ENCODE measurements at places on chromosomes 2 and 18.
A peak's percentile ranks its signal among the peaks of the same experiment; 100 is the strongest.

DNA sequence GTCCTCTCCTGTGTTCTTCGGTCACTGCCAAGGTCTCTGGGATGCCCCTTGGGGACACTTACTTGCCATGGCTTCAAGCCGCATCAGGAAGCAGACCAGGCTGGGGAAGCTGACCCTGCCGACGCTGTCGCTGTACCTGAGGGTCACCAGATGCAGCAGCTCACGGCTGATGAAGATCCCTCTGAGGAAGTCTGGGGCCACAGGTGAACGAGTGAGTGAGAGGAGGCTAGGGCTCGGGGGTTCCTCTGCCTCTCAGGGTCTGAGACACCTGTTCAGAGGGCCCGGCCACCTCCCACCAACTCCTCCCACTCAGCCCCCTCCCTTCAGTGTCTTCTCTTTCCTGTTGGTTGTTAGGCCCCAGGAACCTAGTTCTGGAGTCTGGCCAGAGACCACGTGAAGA, 74.9 kb downstream of the CAPN13 start:
- DNase-seq, result no peak

GRCh38 chr2:140234116-140234515, 1453.9 kb upstream of the NXPH2 start:
- no peak for DNase-seq

GRCh38 chr18:31819106-31819924, 58.6 kb upstream of the SLC25A52 start:
- peak; percentile 86 for DNase-seq

DNA sequence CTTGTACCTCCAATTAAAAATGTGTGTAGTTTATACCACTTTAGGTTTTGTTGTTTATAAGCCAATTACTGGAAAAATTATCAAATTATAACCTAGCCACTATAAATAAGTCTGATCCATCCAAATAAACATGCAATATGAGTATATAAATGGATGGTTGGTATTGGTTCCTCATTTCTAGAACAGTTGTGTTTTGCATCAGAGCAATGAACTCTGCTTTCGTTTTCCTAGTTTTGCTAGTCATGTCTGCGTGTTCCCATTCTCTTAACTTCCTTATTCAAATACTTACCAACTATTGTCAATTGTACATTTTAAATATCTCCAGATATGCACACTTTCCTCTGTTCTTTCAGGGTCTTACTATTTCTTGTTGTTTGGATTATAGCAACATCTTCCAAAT, 641.7 kb downstream of the NR4A2 start:
- DNase-seq, result peak; percentile 18

GRCh38 chr2:109480486-109481195, 133.1 kb downstream of the SEPTIN10 start:
- no peak for DNase-seq

GRCh38 chr2:237449193-237449881, 35.4 kb upstream of the COL6A3 start:
- peak; percentile 53 for DNase-seq

DNA sequence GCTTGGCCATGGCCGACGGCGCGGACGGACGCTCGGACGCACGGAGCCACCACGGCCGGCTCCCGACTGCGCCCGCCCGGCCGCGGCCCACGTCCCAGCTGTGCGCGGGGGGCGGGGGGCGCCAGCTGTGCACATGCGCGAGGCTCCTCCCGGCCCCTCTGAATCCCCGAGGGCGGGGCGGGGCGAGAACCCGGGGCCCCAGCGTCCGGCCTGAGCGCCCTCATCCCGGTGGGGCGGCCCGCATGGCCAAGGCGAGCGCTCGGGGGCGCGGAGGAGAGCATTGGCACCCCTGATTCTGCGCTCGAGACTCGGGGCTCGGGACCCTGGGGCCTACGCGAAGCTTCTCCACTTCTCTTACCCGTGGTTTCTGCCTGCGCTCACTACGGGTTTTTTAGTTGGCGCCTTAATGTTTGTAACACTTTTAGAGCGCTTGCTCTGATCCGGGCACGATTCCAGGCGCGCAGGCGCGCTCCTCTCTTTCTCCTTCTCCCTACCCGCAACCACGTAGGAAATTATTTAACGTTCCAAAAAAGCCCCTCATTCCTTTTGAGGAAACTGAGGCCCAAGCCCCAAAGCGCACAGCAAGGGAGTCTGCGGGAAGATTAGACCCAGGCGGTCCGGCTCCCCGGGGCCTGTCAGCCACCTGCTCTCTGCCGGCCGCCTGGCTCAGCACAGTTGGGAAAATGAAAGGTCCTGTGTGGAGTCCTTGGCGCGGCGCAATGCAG, at the start of gene PXDN:
PXDN (minus strand) TSS at position 70 of the 725 bp plus-strand sequence; CDS start at position 10, 60 bp downstream.
- peak; percentile 24 for DNase-seq

DNA sequence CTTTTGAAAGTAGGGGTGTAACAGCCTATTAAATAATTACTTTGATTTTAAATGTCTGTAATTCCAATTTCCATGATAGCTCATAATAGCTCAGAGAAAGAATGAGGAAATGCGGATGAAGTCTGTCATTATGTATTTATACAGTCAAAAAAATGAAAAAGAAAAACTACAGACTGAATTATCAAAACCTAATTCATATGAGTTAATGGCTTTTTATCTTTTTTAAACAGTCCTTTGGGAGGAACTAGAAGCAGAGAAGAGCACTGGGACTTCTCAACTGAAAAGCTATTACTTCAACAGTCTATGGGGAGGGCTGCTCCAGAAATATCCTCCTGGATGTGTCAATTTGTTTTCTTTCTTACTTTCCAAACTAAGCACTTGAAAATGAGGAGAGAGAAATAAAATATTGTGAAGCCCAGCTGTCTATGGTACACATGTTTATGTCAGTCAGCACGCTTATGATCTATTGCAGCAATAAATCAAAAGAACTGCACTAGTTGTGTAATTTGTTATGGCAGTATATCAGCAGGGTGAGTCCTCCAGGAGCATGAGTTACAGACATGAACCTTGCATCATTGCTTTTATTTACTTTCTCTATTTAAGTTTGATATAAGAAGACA, 1550.2 kb downstream of the LRP1B start:
- no peak for DNase-seq

DNA sequence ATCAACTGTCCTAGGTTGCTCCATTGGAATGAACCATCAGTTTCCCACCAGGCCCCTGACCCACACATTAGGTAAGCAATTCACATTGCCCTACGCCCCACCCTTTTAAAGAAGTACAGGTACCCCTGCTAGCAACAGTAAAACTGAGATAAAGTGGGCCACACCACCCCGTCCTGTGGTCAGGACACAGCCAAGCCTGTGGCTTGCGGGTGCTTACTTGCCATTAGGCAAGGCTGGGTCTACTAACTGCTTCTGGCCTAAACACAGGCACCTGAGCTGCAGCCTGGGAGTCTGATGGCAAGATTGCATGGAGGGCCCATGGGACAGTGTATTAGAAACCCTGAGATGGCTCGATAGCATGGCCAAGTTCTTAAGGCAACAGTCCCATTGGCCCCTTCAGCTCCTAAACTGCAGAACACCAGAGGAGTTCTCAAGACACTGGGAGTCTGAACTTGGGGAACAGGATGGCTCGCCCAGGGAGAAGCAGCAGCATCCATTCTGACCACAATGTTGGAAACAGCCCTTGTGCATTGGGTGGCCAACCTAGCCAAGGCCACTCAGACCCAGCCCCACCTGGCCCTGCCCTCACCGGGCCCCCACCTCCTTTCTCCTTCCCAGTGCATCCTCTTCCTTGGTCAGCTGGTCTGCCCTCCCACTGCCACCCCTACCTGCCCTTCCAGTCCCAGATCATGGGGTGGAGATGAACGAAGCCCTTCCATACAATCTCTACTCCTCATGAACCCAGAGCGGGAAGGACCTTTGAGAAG, 177.1 kb downstream of the TNS1 start:
- no peak for DNase-seq

GRCh38 chr2:36462311-36462935, 106.8 kb downstream of the CRIM1 start:
- peak; percentile 63 for DNase-seq

DNA sequence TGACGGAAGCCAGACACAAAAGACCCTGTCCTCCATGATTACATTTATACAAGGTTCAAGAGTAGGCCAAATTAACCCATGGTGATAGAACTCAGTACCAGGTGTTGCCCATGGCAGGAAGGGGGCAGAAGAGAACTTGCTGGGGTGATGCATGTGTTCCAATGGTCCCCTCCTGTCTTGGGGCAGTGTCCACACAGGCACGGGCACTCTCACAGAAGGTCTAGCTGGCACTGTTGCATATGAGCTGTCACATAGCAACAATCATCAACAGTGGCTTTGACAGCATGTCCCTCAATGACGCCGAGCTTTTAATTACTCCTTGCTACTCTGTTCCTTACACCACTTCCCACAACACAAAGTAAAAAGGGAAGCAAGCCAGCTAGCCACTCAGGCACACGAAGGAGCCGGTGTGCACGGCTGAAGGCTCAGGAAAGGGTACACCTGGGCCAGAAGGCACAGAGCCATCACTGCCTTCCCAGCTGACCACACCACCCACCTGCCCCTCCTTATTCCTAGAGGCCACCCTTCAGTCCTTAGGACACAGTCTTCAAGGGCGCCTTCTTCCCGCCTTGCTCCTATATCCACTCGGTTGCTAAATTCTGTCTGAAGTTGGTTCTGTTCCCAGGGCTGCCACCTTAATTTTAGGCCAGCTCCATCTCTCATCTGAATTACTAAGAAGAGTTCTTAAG, 28.9 kb downstream of the RPL31 start:
- DNase-seq, result no peak

- no peak for DNase-seq
Measured at GRCh38 chr2:28387082-28387960, 5.3 kb upstream of the FOSL2 start.

DNA sequence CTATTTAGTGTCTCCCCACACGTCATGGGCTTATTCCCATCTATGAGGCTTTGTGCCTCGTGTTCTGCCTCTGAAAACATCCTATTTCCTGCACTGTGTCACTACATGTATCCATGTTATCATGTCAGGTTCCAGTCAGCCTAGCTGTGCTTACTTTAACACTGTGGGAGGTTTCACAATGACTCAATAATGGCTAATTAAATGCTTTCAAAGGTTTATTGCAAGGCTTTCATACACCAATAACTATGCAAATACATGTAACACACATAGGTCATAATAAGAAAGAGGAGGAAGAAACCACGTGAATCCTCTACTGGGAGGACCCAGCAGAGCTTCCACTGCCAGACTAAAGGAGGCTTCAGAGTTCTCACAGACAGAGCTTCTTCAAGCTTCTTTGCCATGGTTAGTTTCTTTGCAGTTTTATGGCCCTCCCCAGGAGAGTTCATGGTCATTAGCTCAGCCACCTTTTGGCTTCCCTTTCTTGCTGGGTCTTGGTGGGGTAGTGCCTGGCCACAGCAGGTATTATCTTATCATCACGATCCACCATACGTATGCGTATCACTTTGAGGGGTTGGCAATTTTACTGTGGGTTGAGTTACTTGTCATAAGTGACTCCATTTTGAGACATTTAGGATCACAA, 5.1 kb upstream of the COLEC12 start:
- DNase-seq, result no peak

DNA sequence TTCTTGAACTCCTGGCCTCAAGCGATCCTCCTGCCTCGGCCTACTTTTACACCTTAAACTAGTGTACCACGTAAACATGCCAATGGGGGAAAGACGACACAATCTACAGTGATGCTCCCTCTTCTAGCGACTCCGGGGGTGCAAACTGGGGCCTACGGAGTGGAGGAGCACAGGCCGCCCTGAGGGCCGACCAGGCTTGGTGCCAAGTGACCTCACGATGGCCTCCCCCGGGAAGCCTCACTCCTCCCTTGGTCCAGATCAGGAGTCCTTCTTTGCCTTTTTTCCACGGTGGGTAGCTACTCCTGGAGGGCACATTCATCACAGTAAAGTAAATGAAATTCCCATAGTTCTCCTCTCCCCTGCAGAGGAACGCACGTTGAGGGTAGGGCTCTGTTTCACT, 73.5 kb downstream of the HNRNPLL start:
- no peak for DNase-seq

GRCh38 chr2:43438858-43439655, 156.8 kb downstream of the THADA start:
- DNase-seq, result peak; percentile 62

DNA sequence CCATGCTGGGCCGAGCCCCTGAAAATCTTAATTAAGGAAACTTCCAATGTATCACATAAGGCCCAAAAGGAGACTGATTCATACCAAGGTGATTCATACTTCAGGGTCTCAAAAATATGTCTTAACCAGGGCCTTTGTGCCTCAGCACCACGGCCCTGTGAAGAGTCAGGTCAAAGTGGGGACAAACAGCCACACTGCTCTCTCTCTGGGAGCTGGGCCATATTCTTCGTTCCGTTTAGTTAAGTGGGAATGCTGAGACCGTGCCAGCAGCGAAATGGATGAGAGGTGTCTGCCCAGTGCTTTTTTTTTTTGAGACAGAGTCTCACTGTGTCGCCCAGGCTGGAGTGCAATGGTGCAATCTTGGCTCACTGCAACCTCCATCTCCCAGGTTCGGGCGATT, 9.3 kb upstream of the PTMA start:
- DNase-seq, result no peak

- DNase-seq, result no peak
Measured at GRCh38 chr2:157194844-157195243, 62.7 kb upstream of the GALNT5 start.

DNA sequence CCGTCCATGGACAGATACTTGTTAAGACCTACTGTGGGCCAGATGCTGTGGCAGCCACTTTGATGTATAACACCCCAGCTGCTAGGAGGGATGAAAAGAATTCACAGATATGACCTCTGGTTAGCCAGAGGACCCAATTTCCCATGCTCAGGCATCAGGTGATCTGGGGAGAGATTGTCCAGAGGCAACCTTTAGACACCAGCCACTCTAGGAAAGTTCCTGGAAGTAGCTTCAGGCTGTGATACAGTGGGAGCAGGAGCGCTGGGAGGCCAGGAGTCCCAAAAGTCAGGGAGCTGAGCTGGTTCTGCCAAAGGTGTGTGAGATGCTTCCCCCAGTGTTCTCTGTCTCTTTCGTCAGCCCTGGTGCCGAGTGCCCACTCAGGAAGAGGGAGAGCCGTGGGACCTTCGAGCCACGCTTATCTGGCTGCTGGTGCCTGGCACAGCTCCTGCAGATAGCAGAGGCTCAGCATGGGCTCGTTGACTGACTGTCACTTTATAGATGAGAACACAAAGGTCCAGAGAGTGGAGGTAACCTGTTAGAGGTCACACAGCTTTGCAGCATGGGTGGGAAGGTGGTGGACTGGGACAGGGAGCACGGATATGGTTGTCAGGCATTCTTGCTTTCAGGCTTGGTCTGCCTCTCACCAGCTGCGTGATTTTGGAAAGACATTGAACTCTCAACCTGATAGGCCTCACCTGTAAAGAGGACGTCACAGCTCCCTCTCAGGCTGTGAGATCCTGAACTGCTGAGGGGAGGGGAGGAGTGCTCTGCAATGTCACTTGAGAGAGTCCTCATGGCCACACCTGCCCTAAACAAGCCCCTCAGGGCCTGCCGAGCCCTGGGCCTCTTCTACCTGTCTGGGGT, 7.8 kb upstream of the RALB start:
- DNase-seq, result no peak

GRCh38 chr2:58900246-58901027, 659.3 kb upstream of the FANCL start:
- peak; percentile 87 for DNase-seq

All from hematopoietic multipotent progenitor cell treated with erythropoietin and hydrocortisone succinate and interleukin-3 and kit ligand, for 4 days (in vitro differentiated cells).